RWPE1 (cell line): ENCODE measurements at places on chromosomes 11 and 22.

- no peak for DNase-seq
These were observed 72.6 kb downstream of the CD82 start for GRCh38 chr11:44638032-44638431.

DNA sequence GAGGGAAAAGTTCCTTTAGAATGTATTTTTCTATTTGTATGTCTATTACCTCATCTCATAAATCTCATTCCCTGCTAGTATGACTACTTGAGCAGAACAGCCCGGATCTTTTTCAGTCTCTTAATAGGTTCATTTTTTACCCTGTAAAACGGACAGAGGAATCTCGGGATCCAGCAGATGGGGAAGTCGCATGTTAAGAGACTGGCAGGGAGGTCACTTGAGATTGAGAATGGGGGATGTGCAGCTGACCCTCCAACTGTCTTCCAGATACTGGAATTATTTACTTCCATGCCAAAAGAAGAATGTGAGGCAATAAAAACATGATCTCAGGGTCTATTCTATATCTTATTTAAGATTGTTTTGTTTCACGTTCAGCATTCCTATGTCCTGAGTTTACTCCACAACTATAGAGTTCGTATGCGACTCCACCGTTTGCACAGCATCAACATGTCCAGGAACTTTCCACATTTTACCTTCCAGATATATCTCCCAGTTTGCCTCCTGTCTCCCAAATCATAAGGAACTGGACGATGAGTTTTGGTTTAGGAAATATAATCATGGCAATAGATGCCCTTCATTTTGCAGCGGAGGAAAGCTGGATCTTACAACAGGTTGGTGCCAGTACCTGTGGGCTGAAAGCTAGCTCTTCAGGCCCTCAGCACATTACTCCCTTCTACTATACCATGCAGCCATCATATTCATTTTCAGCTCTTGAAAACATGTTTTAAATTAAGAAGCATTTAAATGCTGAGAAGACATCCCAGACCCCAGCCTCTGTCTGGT lies 181.5 kb downstream of the MAML2 start:
- DNase-seq, result no peak

- DNase-seq, result no peak
These were observed 11.6 kb downstream of the ASCL2 start for GRCh38 chr11:2258501-2259465.

DNA sequence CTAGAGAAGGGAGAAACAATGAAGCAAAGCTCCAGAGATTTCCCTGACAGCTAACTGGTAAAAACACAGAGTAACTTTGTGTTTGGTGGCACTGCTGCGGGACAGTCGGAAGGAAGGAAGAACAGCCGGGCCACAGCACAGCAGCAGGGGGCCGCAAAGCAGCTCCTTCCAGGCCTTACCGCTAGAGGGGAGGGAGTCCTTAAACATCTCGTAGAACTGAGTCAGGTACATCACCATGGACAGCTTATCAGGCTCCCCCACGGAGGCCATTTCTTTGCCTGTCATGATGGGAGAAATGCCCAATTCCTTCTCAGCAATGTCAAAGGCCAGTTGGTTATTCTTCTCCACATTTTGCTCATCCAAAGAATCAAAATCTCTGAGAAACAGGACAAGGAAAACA lies 114.6 kb upstream of the BID start:
- no peak for DNase-seq

DNA sequence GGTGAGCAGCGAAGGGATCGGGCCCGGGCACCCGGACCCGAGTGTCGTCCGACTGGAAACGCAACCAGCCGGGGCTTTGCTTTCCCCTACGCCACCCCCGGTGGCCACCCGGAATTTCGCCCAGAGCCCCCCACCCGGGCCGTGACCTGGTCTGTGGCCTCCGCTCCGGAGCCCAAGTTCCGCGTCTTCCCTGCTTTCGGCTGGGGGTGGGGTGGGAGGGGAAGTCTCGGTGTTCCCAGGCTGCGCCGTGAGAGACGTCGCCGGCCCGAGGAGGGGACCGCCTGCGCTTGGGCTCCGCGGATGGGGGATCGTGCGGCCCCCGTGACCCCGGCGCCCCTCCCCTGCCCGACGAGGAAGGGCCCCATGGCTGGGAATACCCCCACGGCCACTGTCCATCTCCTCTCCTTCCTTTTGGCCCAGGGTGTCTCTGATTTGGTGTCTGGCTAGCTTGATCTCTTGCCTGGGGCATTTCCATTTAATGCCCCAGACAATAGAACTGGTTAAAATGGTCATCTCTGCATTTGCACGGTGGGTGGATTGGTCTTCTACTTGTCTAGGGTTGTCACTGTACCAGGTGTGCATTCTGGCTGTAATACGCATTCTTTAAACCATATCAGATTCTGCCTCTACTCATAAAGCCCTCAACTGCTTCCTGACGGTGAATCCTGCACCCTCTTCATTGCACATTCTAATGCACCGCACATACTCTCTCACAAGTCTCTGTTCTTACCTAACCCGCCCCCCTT lies 789 bp downstream of the SIK2 start:
- DNase-seq, result peak; percentile 26

GRCh38 chr22:22698263-22698750 lies 53.9 kb downstream of the GGTLC2 start:
- no peak for DNase-seq

DNA sequence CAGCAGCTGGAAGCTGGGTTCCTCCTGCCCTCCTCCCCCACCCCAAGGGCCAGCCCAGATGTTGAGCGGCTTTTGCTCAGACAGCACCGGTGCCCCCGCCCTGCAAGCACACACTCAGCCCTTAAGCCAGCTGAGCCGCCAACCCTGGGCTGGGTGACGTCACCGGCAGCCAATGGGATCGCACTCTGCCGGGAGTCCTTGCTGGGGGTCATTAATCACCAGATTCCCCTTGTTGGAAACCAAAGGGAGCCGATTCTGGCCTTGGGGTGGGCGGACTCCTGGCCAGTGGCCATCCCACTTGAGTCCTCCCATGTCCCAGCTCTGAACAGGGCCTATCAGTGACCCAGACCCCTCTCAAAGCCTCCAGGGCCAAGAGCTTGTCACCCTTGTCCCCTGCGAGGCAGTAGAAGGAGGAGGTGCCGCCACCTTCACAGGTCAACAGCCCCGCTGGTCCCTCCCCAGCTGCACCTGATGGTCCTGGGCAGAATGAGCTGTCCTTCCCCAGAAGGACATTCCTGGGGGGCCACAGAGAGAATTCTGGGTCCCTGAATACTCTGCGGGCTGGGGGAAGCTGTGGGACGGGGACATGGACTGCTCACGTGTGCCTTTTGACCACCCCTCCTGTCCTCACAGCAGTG lies 7.4 kb downstream of the DUSP8 start:
- peak; percentile 64 for DNase-seq

DNA sequence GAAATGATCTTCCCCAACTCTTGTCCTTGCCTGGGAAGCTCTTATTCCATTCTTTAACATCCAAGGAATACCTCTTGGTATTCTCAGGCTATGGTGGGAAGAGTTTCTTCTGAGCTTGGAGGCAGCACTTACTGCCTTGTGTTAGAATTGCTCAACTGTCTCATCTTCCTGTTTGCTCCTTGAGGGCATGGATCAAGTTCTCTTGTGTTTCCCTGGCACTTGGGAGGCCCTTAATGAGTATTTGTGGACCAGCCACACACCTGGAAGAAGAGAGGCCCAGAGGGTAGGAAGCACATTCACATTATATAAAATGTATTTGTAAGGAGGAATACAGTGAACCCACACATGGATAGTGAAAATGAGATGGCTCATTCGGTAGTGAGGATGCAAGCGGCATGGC lies 3.4 kb upstream of the SORL1-AS1 start:
- no peak for DNase-seq

GRCh38 chr22:23079240-23079768 lies 9.0 kb downstream of the GNAZ start:
- DNase-seq, result no peak

DNA sequence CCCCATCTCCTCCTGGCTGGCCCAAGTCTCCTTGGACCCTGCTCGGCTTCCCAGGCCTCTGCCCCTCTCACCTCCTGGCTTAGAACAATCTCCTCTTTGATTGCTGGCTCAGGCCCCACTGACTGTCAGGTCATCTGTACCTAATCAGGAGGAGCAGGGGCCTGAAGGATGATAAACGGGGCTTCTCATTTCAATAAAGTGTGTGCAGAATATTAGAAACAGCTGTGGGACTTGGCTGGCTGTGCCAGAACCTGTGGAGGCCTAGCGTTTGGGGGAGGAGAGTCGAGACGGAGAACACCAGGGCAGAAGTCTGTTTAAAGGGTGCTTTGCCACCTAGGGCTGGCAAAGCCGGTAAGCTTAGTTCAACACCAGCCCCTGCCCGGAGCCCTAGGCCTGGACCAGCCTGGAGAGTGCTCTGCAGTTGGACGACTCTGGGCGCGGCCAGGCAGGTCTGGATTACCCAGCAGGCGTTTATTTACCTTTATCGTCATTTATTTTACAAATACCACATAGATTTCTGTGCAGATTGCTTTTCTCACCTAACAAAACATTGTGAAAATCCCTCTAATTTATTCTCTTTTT lies 10.1 kb upstream of the VSIG10L2 start:
- DNase-seq, result no peak

DNA sequence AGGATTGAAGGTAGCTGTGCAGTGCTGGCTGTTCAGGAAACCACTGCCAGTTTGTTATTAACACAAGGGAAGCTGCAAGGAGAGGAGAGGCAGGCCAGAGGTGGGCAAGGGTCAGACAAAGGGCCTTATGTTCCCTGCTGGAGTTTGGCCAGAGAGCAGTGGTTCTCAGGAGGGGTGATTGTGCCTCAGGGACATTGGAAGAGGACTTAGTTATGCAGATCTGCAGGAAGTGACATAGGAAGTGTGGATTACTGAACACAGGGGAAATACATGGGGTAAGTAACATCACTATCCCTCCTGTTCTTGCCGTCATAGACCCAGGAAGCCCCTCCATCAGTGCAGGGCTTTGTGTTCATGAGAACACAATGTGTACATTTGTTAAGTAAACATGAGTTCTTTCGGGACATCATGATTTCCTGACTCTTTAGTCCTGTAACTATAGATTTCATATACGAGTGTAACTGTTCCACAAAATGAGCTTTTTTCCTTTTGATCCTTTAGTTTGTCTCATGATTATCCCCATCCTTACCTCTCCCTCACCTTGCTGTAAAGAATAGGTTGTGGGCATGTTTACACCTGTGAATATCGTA lies 5.9 kb downstream of the SRRD start:
- DNase-seq, result no peak

DNA sequence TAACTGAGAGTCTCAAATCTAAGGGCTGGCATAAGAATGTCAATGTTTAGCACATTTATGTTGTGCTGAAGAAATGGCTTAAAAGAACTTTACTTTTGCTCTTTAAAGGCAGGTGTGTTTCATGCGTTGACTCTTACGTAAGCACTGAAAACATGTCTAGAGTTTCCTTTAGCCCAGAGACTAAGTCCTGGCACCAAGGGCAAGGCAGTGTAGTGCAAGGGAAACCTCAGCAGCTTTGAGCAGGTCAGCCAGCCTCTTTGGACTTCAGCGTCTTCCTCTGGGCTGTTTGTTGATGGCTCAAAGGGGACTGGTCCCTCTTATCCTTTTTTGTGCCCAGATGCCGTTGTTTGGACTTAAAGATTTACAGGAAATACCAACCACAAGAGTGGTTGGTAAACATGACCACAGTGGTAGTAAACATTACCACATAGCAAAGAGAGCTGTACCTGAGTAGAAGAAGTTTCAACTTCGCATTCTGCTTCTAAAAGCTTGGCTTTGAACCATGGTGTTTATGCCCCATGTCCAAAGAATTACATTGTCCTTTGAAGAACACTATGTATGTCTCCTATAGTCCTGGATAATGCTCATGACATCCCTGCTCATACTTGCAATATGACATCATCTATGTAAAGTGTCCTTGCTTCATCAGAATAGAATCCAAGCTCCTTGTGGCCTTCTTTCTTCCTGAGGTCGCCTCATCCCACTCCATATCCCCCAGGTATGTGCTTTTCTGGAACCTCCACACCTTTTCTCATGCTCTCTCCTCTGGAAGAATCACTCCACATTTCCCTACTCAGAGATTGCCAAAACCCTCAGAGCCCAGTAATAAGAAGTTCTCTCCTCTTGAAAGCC lies 23.5 kb downstream of the TENM4 start:
- no peak for DNase-seq

- peak; percentile 64 for DNase-seq
These were observed 35.5 kb downstream of the RPL27A start for GRCh38 chr11:8717876-8718753.

DNA sequence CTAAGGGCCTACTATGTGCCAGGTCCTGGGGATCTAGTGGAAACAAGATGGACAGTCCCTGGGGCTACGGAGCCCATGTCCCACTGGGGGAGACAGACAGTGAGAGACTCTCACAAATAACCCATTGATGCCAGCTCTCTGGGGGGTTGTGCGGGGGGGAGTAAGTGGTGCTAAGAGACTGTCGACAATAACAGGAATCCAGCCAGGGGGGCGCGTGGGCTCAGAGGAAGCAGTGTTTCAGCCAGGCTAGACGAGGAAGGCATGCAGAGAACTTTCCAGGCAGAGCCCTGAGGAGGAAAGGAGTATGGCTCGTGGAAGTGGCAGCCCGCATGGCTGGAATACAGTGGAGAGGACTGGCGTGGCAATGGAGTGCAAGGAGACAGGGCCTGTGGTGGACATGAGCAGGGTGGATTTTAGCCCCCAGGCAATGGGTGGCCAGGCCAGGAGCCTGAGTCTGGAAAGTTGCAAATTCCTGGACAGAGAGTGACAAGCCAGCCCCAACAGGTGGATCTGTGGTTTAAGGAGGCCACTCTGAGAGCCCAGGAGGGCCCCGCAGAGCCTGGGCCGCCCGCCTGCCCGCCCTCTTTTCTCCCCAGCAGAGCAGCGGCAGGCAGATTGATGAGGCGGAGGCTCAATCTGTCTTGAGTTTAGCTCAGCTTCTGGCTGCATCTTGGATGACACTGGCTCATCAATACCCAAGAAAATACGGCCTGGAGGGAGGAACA lies 40.0 kb upstream of the TCF20 start:
- DNase-seq, result no peak

GRCh38 chr11:11624926-11625325 lies 3.1 kb upstream of the GALNT18 start:
- DNase-seq, result no peak

GRCh38 chr11:117300283-117300663 lies 9.1 kb downstream of the BACE1-AS start:
- no peak for DNase-seq

DNA sequence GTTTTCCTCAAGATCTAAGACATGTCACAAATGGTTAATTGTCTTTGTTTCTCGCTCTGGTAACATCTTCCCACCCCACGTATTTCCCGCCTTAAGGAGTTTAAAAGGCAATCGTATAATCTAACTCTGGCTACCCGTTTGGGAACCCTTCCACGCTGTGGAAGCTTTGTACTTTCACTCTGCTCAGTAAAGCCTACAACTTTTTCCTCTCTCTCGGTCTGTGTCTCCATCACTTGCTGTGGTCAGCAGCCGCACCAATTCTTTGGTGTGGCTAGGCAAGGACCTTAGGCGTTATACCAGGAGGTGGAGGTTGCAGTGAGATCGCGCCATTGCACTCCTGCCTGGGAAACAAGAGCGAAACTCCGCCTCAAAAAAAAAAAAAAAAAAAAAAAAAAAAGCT lies 1430.1 kb downstream of the LRRC4C start:
- no peak for DNase-seq
